Stimulated activated CD4-positive, alpha-beta T cell treated with anti-CD3 and anti-CD28 coated beads, Interleukin-15, amount 100 ng/mL, for 1 hour (primary cell): ENCODE measurements at places on chromosomes 5 and 9.

DNA sequence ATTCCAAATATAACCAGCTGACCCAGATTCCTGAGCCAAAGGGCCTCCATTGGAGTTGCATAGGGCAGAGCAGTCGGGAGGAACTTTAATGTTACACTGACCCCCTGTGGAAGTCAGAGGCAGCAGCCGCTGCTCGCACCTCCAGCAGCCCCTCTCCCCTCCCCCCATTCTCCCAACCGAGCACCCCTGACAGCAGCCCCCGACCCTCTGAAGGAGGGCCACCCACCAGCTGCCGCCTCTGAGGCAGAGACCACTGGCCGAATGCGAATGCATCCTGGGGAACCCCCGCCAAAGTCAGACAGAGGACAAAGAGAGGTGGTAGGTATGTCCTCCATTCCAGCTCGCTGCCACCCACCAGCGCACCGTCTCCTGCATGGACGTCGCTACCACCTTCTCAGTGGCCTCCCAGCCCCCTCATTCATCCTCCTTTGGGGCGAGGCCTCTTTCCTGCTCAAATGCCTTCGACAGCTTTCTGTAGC is 231.0 kb downstream of the CDK5RAP2 start:
- no peak for DNase-seq

GRCh38 chr5:9337928-9338595 is 207.8 kb downstream of the SEMA5A start:
- no peak for DNase-seq

- DNase-seq: no peak
Observed at GRCh38 chr9:25990376-25990775, 312.1 kb upstream of the TUSC1 start.

DNA sequence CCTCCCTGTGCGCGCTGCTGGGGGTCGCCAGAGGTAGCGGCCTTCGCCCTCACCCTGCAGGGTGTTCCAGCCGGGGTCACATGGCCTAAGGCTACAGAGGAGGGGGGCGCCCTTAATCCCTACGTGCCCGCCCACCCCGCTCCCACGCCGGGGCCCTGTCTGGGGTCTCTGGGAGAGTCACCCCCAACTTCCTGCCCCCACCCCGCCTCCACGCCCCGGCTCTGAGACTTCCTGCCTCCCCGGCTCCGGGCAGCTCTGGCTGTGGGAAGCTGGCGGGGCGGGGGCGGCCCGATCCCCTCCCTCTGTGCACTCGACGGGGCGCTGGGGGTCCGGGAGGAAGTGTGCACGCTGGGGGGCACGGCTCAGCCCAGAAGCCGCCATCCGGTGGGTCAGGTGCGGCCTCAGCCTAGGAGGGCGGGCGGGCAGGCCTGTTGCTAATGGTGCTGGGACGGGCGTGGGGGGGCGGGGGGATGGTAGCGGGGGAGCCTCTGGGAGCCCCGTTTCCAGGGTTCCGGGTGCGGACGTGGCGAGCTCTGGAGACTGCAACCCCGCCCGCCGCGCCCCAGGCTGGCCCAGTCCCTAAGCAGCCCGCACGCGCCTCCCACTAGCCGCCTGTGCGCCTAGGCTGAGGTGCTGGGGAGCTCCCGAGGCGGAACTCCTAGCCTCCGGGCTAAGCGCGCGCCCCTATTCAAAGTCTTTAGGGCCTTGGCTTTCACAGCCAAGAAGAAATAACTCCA is 61.6 kb downstream of the CXXC5 start:
- no peak for DNase-seq
